NB4 (cell line): ENCODE measurements at places on chromosomes 2 and 18.
A peak's percentile ranks its signal among the peaks of the same experiment; 100 is the strongest.

DNA sequence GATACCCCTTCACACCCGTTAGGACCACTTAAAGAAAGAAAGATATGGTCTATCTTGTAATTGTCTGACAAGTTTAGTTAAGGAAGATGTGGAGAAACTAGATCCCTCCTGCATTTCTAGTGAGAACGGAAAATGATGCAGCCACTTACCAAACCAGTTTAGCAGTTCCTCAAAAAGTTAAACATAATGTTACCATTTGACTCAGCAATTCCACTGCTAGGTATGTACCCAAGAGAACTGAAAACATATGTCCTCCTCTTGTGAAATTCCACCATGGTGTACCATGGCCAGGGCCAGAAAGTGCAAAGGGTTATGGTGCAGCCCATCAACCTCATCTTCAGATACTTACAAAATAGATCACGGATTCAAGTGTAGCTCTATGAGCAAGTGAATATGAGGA is 79.0 kb upstream of the ID2 start:
- DNase-seq, result peak; percentile 48

DNA sequence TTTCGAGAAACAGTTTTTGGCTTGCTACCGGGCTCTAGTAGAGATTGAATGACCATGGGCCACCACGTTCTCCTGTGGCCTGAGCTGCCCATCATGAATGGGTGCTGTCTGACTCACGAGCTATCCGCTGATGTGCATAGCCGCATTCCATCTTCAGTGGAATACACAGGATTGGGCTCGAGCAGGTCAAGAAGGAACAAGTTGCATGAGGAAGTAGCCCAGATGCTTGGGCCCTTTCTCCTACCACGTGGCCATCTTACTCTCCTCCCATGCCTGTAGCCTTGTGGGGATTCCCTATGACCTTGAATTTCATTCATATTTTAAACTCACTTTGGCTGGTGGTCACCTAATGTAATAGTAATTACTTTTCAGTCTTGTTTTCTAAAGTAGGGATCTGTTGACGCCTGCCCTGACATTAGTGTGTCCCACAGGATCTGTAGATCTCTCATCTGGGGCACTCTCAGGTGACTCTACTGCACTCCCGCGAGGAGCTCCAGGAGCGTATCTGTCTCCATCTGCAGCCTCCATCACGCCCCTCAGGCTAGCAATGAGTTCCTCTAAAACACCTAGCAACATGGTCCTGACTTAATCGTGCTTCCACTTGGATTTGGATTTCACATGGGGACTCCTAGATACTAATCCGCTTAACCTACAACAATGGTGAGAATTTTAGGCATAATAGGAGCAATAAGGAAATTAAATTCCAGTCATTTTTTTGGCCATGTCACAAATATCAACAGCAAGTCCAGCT is 67.8 kb downstream of the PSMG2 start:
- no peak for DNase-seq

GRCh38 chr2:88656690-88657089 is 29.4 kb upstream of the EIF2AK3 start:
- no peak for DNase-seq

- no peak for DNase-seq
Observed at GRCh38 chr2:227124811-227125210, 39.2 kb downstream of the COL4A4 start.

GRCh38 chr2:142286618-142287017 is 155.8 kb upstream of the LRP1B start:
- peak; percentile 42 for DNase-seq

GRCh38 chr2:233228376-233228775 is 23.1 kb upstream of the ATG16L1 start:
- DNase-seq, result no peak

DNA sequence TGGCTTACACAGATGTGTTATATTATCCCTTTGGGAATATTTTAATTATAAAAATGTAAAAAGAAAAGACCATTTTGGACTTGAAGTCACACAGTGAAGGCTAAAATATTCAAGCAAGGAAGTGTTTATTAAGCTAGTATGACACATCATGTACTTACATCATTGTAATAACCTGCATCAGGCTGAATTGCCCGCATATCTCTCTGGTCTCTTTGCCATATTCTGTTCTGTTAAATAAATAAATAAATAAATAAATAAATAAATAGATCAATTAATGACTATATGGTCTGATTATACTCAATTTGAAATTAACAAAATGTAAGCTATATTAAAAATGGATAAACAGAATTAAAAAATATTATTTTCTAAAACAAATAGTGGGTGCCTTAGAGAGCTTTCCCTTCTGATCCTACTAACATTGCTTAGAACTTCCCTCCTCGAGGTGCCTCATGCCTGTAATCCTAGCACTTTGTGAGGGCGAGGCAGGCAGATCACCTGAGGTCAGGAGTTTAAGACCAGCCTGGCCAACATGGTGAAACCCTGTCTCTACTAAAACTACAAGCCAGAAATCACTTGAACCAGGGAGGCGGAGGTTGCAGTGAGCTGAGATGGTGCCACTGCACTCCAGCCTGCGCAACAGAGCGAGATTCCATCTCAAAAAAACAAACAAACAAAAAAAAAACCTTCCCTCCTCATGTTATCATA is 42.0 kb downstream of the WDR33 start:
- DNase-seq, result no peak

DNA sequence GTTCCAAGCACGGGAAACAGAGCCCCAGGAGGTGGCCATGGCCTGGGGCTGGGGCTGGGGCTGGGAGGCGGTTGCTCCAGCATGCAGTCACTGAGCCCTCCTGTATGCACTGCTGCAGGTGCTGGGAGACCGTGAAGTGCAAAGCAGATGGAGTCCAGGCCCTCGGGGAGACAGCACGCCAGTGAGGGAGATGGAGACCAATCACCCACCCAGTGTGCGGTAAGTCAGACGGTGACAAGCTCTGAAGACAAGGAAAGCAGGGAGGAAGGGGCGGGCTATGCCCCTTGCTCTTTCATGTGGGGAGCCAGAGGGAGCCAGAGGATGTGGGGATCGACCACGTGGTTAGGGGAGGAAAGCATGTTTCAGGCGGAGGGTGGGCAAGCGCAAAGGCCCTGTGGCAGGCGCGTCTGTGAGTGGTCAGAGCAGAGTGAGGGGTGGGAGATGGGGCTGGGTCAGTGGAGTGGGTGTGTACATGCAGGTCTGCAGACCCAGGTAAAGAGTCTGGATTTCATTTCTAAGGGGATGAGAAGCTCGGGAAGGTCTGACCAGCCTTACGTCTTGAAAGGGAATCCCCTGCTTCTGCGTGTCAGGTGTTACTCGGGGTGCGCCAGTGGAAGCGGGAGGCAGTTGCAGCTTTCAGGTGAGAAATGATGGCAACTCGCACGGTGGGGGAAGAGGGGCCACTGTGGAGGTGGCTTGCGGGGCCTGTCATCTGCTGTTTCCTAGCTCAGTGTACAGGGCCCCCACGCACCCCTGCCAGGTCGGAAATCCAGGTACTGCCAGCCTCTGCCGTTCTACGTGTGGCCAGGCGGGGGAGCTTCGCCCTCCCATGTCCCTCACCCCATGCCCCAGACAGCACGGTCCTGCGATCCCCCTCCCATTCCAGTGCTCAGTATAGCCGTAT is 19.4 kb downstream of the RRM2 start:
- peak; percentile 51 for DNase-seq

DNA sequence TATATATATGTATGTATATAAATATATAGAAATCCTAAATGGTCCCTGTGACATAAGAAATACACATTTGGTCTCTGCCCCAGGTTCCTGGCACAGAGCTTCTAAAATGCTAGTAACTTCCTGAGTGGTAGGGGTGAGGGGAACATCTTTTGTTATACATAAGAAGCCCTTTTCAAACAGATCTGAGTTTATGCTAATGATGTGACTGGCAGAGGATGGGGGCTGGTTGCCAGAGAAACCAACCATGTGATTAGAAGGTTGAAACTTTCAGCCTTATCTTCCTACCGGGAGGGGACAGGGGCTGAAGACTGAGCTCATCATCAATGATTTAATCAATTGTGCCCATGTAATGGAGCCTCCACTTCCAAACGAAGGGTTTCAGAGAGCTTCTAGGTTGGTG is 16.3 kb downstream of the MFSD2B start:
- DNase-seq, result no peak
